ENCODE measurements at places on chromosomes 7 and 10.

DNA sequence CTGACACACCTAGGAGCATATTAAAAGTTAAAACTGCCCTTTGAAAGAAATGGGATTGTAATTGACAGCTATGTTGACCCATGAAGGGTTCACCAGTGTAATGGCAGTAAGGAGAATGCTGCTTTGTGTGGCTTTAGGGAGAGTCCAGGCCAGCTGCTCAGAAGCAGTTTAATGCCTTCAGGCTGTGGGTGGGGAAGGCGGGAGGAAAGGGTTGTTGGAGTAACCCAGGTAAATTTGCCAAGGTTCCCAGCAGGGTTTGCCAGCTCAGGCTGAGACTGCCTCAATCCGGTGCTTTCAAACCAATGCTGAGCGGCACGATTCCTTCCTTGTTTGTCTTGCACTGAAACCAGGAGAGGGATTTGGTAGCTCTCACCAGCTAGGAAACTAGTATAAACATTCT is 637.2 kb downstream of the INHBA start:
- DNase-seq: no peak

DNA sequence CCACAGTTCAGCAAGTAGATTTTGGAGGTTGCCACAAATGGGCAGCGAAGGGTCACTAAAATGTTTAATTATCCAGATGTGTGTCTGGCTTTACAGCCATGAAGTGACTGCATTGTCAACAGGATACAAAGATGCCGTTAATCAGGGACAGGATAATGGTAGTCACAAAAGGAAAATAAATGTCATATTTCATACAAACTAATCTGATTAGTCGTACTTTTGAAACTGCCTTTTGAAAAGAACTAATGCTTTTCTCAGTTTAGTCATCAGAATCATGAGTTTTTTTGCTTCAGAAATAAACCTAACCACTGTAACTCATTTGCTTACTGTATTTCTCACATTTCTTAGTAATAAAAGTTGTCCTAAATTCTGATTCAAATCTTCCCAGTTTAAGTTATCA is 22.2 kb upstream of the WNT16 start:
- DNase-seq: no peak

- no peak for DNase-seq
Measured at GRCh38 chr10:57964351-57964750, 303.3 kb downstream of the IPMK start.

- DNase-seq: no peak
Measured at GRCh38 chr10:64574371-64574770, 1053.2 kb downstream of the REEP3 start.

- DNase-seq: no peak
Measured at GRCh38 chr10:65367706-65368105, 1558.1 kb upstream of the LRRTM3 start.

GRCh38 chr10:102069071-102069470 is 3.9 kb downstream of the HPS6 start:
- DNase-seq: no peak
